Stimulated activated CD4-positive, alpha-beta T cell treated with anti-CD3 and anti-CD28 coated beads, Interleukin-1b, Interleukin-23, amount 100 ng/mL, for 24 hours (primary cell): ENCODE measurements at places on chromosomes 5 and 9.

DNA sequence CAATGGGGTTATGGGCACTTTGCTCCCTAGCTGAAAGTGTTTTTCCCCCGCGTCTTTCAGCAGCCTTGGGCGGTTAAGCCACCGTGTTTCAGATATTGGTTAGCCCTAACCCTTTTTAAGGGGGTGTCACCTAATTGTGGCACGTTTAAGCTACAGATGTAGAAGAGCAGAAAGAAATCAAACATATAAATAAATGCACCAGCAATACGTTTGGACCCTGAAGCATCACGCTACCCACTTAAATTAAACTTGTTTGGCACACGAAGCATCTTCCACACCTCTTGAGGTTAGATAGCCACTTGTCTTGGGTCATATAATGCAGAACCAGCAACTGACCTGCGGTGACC lies 768 bp downstream of the YTHDC2 start:
- no peak for DNase-seq

DNA sequence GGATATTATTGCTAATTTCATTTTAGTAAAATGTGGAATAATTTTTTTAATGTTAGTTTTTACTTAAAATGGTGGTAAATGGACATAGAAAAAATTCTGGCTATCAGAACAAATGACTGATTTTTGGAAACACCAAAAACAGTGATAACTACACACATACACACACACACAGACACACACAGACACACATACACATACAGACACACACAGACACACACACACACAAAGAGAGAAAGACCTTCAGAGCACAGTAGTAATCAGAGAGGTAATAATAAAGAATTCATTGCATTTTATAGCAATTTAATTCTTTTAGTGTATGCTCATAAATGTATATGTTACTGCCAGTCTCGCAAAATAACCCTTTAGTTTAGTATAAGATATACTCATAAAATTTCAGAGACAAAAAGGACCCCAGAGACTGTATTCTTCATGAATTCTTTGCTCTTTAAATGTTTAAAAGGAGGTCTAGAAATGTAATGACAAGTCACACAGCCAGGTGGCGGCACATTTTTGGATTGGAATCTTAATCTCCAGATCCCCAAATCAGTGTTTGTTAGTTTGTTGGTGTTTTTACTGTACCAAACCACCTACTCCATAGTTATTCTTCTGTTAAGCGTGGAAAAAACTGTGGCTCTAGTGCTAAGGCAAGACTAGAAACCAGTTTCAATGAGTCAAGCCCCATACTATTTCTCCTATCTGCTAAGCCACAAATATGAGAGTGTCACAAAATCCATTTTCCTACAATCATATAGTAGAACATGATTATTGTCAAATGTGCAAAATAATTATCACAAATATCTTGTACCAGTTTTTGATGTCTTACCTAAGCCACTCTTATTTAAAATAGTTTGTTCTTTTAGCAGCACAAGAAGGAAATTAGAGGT lies 109.9 kb downstream of the EDIL3 start:
- no peak for DNase-seq

DNA sequence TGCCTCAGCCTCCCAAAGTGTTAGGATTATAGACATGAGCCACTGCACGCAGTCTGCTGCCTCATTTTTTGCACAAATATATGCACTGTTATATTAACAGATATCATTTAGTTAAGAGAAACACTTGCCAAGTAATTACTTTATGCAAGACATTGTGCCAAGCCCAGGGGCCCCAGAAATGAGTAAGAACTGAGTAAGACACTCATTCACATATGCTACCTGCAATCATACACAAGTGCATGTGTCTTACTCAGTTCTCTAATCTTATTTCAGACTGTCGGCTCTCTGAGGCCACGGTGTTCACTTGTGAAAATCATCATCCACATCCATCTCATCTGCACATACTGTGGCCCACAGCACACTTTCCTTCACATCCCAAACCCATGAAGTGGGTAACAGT lies 16.0 kb downstream of the TRAF1 start:
- DNase-seq: no peak

DNA sequence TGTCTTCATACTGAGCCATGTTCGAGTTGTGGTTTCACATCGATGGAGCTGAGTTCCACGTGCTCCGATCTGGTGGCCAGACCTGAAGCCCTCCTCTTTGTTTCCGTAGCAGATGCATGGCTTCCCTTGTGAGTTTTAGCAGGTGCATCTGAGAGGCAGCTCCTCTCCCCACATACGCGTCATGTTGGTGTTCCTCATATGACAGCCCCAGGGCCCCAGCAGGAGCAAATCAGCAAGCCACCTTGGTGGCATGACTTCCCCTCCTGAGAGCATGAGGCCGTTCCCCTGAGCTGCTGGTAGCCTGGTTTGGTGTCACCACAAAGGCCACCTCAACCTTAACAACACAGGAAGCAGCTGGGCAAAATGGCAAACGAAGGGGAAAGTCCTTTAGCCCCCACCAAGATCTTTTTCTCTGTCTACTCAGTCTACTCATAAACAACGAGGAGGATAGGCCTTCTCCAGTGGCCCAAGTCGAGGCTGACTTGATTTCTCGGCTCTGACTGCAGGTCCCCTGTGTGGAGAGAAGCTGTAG lies 5.9 kb downstream of the CYFIP2 start:
- no peak for DNase-seq

GRCh38 chr9:125561509-125562148 lies 145.4 kb downstream of the MAPKAP1 start:
- no peak for DNase-seq

DNA sequence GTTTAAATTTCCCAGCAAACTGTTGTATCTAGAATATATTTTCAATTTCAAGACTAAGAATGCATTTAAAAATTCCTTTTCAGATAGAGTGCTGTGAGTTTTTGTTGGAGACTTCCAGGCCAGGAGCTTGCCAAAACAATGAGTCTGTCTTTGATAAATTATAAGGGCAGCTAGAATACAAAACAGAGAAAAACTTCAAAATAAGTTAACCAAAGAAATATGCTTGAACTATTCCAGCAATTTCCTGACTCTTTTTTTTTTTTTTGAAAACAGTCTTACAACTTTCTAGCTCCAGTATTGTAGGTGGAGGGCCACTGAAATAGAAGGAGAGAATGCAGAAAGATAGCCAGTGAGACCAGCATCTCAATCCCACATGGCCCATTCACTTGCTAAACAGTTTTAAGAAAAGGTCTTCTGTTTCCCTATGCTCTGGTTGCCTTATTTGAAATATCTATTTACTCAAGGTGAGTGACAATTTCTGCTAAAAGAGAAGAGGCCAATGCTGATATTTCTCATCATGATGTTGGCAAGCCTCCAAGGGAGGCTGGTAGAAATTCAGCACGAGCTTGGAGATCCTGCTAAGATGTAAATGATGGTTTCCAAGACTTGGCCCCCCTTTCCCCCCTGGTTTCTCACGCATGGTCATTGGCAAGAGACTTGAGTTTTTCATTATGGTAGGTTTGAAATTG lies 103.2 kb downstream of the USP20 start:
- DNase-seq: no peak

- DNase-seq: no peak
These were observed 20.0 kb upstream of the PITX1 start for GRCh38 chr5:135053989-135054388.

DNA sequence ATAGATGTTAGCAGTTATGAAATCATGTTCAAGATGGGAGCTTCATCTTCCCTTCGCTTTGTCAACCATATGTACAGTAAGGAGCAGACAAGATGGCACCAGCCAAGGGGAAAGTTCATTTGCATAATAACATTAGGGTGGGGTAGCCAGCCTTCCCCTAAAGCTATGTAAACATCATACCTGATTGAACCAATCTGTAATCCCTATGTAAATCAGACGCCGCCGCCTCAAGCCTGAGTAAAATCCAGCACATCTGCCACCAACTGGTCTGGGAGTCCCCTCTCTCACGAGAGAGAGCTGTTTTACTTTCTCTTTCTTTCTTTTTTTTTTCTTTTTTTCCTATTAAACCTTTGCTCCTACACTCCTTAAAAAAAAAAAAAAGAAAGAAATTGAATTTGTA lies 30.8 kb upstream of the REEP2 start:
- DNase-seq: no peak

DNA sequence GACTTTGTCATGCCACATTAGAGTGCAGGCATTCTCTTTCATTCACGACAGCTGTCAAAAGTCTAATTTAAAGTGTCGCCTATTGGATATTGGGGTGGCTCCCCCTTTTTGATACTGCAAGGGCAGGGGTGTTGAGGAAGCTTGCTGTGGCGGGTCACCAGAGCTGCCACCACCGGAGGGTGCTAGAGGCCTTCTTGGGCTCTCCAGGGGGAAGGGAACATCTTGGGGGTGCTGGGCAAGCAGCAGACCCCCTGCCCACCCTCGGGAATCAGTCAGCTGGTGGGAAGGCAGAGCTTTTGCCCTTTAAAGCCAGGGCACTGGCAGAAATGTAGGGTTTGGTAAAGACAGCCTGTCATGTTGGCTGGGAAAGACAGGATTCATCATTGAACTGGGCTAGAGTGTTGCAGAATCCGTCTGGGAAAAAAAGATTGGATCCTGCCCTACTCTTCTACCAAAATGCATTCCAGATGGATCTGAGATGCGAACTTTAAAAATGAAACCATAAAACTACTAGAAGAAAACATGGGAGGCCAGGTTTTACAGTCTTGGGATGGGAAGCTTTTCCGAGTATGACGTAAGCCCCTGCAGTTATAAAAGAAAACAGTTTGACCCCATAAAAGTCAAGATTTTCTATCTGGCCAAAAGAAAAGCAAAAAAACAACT lies 22.3 kb downstream of the COL5A1 start:
- DNase-seq: no peak

DNA sequence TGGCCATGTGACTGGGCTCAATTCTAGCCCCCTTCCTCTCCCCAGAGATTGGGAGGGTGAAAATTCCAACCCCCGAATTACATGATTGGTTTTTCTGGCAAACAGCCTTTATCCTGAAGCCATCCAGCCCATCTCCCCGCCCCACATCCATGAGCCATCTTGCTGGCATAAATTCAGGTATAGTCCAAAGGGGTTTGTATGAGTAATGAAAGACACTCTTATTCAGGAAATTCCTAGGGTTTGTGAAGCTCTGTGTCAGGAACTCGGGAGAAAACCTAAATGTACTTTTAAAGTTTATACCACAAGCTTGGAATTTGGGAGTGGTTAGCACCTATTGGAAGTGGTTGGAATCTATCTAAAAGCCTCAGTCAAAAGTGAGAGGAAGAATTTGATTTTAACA lies 80.6 kb upstream of the SIMC1 start:
- DNase-seq: no peak

- DNase-seq: no peak
These were observed 12.6 kb upstream of the STXBP1 start for GRCh38 chr9:127599550-127599891.

DNA sequence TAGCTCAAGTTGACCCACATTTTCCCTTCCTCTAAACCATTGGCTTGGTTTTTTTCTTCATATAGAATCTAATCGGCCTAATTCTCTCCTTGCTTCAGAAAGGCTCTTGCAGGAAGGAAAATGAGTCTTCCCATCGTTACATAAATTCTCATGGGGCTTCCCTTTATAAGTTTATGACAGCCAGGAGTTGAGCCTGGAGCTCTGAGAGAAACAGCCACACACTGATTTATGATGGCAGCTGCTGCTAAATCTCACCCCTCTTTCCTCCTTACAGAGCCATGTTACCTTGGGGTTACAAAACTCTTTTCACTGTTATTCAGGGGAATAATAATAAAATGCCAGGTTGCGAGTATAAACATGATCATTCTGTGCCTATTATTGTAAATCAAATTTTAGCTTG lies 5.2 kb upstream of the RNF14 start:
- no peak for DNase-seq

GRCh38 chr5:150578781-150579461 lies 61.5 kb upstream of the SYNPO start:
- DNase-seq: no peak

- DNase-seq: no peak
These were observed 110.1 kb downstream of the SPOCK1 start for GRCh38 chr5:137389042-137389441.

- DNase-seq: no peak
These were observed 253.5 kb upstream of the HAPLN1 start for GRCh38 chr5:83973925-83974815.

- DNase-seq: no peak
These were observed 6.4 kb upstream of the SLC12A7 start for GRCh38 chr5:1118231-1118698.

DNA sequence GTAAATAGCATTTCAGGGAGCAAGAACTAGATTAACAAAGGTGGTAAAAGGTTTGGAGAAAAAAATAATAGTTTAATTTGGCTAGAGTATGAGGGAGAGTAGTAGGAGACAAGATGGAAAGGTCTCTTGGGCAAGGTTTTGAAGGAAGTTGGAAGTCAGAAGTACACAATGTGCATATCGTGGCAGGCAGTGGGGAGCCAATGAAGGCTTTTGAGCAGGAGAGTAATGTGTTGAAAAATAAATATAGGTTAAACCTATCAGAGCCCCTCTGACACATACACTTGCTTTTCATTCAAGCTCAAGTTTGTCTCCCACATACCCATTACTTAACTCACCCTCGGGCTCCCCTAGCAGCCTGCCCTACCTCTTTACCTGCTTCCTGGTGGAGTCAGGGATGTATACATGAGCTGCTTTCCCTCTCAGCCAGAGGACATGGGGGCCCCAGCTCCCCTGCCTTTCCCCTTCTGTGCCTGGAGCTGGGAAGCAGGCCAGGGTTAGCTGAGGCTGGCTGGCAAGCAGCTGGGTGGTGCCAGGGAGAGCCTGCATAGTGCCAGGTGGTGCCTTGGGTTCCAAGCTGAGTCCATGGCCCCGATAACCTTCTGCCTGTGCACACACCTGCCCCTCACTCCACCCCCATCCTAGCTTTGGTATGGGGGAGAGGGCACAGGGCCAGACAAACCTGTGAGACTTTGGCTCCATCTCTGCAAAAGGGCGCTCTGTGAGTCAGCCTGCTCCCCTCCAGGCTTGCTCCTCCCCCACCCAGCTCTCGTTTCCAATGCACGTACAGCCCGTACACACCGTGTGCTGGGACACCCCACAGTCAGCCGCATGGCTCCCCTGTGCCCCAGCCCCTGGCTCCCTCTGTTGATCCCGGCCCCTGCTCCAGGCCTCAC lies at the start of gene CA9:
Gene CA9 (plus strand): TSS at position 797 of the 893 bp plus-strand sequence. CDS start 32 bp downstream, at position 829.
- DNase-seq: no peak

- no peak for DNase-seq
These were observed 467.0 kb downstream of the CDH10 start for GRCh38 chr5:24177821-24178220.

DNA sequence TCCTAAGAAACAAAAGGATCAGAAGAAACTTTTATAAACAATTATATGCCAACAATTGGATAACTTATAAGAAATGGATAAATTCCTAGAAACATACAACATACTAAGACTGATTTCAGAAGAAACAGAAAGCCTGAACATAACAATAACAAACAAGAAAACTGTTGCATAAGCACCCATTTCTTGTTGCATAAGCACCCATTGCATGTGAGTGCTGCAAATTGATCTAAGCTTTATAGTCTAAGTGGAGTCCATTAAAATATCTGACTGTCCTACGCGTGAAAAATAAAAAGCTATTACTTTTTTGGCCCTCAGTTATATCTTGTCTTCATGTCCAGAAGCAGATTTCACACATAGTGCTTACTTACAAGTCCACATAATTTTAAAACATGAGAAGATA lies 19.3 kb downstream of the TYRP1 start:
- DNase-seq: no peak

- DNase-seq: no peak
These were observed 25.4 kb downstream of the IRF1 start for GRCh38 chr5:132465059-132465707.

- DNase-seq: no peak
These were observed 14.1 kb downstream of the KCNT1 start for GRCh38 chr9:135716045-135716444.

GRCh38 chr5:91271999-91272398 lies 111.1 kb downstream of the ARRDC3 start:
- DNase-seq: no peak
